Bone marrow (tissue), 2 donors: ENCODE measurements at places on chromosomes 1 and 21.

DNA sequence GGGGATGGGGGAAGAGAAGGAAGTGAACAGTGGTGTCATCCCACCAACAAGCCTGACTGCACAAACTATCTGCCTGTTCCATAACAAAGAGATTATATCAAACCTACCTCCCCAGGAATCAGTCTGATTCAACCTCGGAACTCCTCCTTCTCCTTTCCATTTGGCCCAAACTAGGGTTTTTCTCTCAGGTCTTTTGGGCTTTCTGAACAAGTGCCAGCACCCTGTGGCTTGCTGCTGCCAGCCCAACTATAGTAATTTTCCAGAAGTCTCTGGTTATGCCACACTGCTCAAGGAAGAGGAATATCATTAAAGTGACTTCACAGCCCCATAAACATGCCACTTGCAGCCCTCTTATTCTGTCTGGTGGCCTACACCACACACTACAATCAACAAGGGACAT is 70.5 kb downstream of the RGS7 start:
- no peak for DNase-seq

DNA sequence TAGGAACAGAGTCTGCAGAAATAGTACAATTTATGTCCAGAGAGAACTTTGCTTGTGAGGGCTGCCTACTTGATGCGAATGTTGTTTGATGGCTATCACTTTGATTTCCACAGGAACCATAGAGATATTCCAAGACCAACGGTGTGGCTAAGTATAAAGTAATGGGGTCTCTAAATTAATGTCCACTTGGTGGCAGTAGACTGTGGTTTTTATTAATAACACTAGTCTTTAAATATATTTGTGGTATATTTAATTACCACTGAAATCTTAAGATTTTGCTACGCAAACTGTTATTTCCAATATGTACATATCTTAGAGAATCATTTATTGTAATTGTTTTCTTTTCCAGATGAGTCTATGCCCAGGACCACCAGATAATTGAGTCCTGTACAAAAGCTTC is 647.9 kb downstream of the PLA2G4A start:
- DNase-seq, result no peak

DNA sequence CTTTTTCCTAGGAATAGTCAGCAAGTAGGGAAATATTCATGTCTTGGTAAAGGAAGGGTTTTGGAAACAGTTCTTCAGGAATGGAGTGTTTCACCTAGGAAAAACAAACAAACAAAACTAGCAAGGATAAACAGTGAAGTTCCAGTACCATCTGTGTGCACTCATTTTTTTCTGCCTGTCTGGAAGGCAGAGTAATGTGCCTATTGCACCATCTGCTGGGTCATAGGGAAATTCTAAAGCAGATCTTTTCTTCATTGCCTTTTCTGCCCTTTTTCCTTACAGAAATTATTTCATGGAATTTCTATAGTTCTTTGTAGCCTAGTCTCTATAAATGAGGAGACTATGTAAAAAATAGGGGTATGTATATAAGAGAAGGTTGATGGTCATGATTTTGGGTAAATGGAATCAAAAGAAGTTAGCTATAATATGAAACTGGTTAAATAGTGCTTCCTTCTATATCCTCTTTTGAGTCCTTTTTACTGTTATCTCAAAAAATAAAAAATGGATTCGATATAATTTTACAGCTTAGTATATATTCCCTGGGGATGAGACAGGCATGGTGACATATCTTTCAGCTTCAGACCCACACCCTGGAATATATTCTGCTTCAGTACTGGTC is 3.4 kb upstream of the HRNR start:
- DNase-seq, result no peak

DNA sequence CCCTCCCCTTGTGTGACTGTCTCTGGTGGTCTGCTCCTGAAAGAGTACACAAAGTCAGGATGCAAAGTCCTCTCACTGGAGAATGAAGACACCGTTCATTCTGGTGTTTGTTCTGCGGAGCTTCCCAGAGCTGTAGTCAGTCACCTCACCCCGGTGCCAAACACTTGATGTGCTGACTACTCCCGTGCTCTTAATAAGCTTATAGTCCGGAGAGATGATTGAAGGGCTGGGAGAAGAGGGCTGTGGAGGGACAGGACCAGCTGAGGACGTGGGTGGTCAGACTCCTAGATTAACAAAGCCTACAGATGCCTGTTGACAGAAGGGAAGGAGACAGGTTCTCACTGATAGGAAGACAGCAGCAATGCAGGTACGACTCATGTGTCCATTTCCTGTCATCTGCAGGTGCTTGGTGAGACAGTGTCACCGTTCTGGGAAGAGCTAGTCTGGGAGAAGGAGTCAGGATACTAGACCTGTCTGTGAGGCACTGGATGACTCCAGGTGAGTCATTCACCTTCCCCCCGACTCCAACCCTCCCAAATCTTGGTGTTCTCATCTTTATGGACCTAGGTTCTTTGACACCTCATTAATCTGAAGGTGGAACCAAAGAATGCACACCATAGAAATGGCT is 40.4 kb upstream of the LRRN2 start:
- no peak for DNase-seq
